Iris pigment epithelial cell (primary cell): ENCODE measurements at places on chromosomes 3 and 15.

DNA sequence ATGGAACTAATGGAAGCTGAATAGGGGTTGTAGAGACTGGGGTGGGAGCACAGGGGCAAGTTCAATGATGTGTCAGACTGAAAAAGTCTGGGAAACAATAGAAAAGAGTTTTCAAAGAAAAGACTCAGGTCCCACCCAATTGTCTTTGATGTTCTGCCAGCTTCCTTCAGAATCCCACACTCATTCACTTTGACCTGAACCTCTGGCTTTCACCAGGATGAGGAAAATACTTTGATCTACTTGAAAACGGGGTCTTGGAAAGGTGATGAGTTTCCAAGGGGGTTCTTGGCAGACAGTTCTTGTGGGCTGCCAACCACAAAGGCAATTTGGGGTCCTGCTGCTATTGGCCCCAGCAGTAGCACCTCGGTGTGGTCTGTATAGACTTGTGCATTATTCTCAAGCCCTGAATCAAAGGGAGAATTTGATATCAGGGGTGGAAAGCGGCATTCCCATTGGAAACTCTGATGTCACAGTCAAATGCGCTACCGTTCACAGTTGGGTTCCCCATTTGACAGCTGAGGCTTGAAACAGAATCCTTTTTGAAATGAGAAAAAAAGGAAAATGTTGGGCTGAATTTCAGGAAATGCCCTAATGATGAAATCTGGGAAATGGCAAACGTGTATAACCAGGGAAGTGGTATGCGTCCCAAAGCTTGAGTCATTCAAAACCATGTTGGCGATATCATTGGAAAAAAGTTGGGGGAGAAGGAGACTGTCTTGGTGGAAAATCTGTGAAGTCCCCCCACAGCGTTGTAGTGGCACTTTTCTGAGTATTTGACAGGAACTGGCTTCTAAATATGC lies 229.2 kb upstream of the LRTM1 start:
- peak; percentile 22 for DNase-seq

GRCh38 chr3:64932666-64933342 lies 245.0 kb upstream of the ADAMTS9 start:
- DNase-seq = no peak

- peak; percentile 37 for DNase-seq
Measured at GRCh38 chr3:141663993-141664392, 74.1 kb upstream of the RNF7 start.

DNA sequence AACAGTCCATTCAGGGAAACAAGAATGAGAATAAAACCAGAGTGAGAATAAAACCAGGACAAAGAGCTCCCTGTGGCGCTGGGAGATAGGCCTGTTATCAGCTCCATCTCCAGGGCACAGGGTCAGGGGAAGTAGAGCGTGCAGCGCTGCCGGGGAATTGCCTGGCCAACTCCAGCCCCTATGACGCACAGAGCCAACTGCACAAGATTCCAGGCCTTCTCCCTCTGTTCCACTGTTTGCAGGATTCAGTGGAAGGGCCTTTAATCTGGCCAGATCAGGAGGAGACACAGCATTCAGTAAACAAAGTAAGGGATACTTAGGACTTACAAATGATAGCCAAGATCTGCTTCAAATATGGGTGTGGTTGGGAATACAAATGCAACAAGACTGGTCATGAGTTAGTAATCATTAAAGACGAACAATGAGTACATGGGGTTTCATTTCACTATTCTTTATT lies 49.4 kb downstream of the ITGB5 start:
- peak; percentile 82 for DNase-seq

DNA sequence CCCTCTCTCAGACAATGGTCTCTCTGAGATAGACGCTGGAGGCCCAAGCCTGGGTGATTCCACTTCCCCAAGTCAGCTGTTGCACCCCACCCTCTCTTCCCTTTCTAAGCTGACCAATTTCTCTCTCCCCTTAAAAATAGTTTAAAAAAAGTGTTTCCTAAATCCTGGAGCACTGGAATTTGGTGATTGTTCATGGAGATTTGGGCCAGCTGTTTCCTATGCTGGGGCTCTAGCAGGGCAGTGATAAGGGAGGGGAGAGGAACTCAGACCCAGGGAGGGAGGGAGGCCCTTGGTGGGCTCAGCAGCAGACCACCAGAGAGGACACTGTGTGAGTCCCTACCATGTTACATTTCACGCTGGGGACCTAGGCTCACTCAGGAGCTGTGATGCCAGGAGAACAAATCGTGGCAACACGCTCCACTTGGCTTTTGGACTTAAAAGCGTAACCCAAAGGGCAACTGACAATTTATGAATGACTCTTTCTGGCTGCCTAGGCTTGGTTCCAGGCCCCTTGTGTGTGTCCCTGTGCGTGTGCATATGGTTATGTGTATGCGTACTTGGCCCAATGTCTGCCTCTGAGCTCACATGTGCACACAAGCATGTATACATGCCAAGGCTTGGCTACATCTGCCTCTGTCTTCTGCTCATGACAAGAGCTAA lies 59.8 kb upstream of the INSYN1 start:
- no peak for DNase-seq

DNA sequence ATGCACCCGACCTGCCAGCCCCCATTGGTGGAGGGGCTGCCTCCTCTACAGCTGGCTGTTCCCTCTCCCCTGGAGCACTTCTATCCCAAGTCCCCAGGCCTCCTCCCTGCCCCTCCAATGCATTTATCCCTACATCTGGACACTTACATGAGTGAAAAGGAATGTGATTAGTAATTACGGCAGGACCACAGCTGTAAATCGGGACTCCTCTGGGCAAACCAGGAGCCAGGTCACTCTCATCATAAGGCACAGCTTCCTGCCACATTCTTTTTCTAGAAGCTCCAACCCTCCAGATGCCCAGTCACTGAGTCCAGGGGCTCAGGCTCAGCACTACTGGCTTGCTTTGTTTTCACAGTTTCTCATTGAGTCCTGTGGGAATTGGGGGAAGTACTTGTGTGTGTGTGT lies 54.3 kb downstream of the IL20RB start:
- peak; percentile 27 for DNase-seq

DNA sequence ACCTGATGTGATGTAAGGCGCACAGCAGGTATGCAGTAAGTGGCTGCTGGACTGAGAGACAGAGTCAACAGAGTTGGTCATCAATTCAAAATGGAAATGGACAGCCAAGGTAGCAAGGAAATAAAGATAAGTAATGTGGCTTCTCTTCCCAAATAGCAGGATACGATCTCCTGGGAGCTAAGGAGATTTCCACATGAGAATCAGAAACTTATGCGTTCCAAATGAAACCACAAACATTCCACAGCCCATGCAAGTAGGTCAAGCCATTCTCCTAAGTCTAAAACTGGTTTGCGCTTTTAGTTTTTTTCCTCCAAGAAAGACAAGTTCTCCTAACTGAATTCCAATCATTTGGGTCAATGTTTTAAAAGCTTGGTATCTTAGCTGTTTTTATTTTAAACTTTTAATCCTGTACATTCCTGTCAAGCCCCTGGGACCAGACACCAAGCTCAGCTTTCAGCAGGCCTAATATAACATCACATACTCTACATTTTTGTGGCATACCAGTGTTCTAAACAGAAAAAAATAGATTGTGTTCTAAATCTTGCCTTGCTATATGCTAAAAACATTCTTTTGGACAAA lies 73.7 kb upstream of the TSPAN3 start:
- peak; percentile 98 for DNase-seq

GRCh38 chr15:53437366-53437765 lies 322.1 kb downstream of the WDR72 start:
- DNase-seq = no peak

- DNase-seq = peak; percentile 90
Measured at GRCh38 chr3:101189796-101190195, 130.6 kb downstream of the IMPG2 start.

DNA sequence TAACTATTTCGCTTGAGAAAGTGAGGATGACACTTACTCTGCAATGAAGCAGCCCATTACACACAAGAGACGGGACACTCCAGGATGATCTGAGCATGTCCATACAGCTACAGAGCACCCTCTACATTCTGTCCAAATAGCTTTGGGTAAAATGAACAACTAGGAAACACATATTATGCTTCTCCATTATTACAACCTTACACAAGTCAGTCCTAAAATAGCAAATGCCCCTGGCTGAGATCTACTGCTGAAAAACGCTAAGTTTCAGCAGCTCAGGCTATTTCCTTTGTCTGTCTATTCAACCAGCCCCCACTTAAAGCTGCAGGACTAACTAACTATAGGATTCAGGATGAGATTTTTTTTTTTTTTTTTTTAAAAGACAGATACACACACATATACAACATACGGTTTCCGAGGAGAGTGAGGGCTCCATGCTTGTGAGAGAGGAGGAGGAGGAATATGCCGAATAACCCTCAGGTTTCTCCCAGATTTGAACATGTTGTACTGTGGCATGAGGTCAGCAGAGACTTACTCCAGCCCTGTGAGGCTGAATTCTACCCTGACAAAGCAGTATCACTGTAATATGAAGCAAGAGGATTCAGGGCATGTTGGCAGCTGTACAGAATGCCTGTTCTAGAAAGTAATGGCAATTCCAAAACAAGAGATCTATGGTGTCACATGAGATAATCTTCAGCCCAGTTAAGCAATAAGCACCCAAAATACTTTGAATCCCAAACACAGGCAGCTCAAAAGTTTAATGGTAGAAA lies 117.3 kb upstream of the PLXND1 start:
- peak; percentile 94 for DNase-seq

GRCh38 chr3:27500035-27500434 lies 15.9 kb upstream of the SLC4A7 start:
- DNase-seq = peak; percentile 61

- DNase-seq = no peak
Measured at GRCh38 chr15:48632651-48633050, 12.9 kb downstream of the FBN1 start.

- peak; percentile 70 for DNase-seq
Measured at GRCh38 chr3:63351159-63352007, 73.3 kb downstream of the SYNPR start.

- no peak for DNase-seq
Measured at GRCh38 chr3:184552296-184552695, 9.3 kb upstream of the EPHB3 start.

DNA sequence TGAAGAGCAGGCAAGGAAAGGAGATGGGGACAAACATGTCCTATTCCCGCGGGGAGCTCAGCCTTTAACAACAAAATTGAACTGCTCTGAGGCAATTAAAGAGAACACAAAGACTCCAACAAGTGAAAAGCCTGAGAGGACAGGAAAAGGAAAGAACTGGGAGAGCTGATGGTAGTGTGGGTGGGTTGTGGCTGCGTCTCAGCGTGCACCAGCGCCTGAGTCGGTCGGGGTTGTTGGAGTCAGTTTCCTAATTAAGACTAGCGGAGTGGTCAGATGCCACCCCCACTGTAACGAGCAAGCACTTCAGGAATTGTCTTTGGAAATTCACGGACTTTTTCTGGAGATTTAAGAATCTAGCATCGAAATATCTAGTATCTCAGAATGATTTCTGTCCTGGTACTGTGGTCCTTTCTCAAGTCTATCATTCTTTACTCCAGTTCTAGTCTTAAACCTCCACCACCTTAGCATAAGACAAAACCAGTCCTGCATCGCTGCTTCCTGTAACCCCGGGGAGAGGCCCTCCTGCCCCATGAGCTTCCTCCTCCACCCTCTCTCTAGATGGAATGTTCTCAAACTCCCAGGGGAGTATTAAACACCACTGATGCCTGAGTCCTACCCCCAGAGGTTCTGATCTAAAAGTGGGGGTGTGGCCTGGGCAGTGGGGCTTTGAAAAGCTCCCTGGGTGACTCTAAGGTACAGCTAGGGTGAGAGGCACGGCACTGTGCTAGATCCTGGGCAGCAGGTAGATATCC lies 104.0 kb downstream of the CYP19A1 start:
- no peak for DNase-seq

GRCh38 chr3:153257673-153258351 lies 95.8 kb downstream of the RAP2B start:
- no peak for DNase-seq

DNA sequence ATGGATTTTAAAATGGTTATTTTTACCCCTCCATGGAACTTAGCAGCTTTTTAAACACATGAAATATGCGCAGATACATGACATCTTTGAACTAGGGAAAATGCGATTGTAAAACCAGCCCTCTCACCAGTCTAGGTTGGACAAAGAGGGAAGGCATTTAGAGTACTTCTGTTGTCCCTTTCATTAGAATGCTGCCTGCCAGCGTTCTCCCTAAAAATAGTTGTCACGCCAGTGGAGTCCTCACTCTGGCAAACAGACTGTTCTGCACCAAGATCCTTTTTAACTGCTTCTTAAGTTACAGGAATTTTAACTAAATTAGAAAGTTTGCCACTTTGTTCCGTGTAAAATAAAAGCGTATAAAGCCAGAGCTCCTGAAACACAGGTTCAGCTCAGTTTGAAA lies 295.3 kb downstream of the VPS13C start:
- no peak for DNase-seq

GRCh38 chr15:52558196-52558595 lies 10.6 kb downstream of the ARPP19 start:
- peak; percentile 91 for DNase-seq

GRCh38 chr3:101849714-101850245 lies 466 bp downstream of the NFKBIZ start:
- no peak for DNase-seq

GRCh38 chr15:78460737-78461136 lies 22.7 kb downstream of the IREB2 start:
- DNase-seq = no peak

DNA sequence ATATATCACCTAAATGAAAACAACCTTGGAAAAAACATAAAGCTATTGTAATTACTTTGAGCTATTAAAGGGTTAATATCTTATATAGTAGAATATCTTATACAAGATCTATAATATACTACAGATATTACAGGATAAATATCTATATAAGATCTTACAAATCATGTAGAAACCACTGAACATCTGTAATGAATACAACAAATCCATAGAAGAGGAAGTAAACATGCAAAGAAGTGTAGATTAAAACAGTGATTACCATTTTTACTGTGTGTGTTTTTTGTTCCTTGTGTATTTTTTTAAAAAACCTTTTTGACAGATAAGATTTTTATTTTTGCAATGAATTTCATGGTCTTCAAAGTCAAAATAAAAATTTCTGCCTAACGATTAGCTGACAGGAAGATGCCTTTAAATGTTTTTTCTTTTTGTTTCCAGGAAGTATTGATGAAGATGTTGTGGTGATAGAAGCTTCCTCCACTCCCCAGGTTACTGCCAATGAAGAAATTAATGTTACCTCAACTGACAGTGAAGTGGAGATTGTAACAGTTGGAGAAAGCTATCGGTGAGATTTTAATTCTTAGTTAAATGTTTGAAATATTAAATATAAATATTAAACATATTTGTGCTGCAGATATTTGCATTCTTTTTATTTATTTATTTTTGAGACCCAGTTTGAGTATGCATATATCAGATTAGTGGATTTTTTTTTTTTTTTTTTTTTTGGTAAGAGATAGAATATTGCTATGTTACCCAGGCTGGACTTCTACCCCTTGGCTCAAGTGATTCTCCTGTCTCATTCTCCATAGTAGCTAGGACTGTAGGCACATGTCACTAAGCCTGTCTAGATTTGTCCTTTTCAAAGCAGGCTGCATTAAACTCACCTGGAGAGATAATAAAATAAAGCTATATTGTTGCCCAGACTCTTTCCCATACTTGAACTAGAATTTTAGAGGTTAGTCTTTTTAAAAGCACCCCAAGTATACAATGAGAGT lies 52.8 kb upstream of the CCNB2 start:
- DNase-seq = no peak

GRCh38 chr15:99481951-99482230 lies 83.9 kb upstream of the MEF2A start:
- DNase-seq = no peak

- DNase-seq = no peak
Measured at GRCh38 chr3:185851959-185852358, 27.1 kb upstream of the IGF2BP2 start.

GRCh38 chr3:134299185-134299887 lies 48.7 kb upstream of the RYK start:
- peak; percentile 56 for DNase-seq

GRCh38 chr15:66131200-66131599 lies 122.3 kb downstream of the MEGF11 start:
- DNase-seq = no peak
